ENCODE measurements at places on chromosomes 12 and 14.

DNA sequence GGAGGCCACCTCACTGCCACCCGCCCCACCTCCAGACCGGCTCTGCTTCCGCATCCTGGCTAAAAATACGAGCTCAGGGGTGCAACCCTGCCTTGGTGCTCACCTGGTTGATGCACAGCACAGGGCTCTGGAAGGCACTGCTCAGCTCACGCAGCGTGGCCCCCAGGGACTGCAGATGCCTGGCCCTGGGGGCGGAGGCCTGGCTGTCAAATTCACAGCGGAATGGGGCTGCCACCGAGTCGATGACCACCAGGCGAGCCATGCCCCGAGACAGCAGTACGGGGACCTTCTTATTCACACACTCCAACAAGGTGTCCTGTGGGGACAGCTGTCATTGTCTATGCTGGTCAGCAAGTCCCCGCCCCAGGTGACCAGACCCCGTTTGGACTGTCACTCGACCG is 16.0 kb downstream of the XRCC3 start:
- DNase-seq, result no peak

- no peak for DNase-seq
Observed at GRCh38 chr12:69630191-69630590, 19.5 kb upstream of the LRRC10 start.

DNA sequence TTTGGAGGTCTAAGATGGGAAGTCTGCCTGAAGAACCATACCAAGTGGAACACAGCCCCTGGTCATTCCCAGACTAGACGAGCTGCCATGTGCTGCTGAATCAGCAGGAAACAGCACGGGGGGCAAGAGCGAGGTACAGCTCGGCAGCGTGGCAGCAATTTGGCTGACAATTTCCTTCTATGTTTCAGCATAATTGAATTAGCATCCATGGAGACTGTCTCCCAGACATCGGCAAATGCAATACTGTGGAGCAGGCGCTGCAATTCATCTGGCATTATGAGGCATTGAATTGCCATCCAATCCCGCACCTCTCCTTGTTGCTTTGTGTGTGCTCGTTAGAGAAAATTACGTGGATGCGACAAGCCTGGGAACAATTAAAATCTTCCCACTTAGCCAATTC is 46.0 kb upstream of the CCDC60 start:
- no peak for DNase-seq

DNA sequence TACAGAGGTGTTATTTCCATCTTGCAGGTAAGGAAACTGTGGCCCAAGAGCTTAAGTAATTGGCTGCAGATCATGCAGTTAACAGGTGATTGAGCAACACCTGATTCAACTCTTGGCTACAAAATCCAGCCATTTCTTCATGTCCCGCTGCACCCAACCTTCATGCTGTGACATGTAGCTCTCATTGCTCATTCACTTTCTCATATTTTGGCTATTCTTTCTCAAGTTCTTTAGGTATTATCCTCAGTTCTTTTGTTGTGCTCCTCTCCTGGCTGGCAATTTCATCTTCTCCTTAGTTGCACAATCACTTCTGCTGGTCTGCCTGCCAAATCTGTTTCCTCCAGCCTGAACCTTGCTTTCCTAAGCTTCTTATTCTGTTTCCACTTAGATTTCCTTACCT is 300.8 kb downstream of the SSPN start:
- DNase-seq, result no peak

DNA sequence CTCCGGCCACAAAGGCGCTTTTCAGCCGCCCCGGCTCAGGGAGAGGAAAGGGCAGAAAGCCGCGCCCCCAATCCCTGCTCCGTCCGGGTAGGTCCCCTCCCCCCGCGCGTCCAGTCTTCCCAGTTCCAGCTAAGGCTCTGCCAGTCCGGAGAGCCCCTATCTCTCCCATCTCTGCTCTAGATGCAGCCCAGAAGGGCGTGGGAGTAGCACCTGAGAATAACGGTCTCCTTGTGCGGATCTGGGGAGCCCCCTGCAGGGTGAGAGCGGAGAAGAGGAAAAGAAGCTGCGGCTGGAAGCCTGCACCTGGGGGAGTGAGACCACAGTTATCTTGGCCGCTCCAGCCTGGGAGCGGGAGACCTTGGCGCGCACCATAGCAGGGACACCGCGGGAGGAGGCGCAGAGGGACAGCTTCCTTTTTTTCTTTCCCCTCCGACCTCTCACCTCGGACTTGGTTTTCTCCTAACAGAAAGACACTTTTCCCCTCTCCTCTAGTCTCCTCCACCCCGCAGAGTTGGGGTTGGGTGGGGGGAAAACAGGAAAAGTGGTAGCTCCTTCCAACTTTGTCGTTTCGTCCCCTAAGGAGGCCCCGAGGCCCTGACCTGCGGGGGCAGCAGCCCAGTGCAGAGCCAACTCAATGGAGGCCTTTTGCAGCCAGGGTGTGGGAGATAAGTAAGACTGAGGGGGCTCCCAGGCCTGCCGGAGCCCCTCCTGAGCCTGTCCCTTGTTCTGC is 2.4 kb downstream of the DHH start:
- DNase-seq, result peak; percentile 35

DNA sequence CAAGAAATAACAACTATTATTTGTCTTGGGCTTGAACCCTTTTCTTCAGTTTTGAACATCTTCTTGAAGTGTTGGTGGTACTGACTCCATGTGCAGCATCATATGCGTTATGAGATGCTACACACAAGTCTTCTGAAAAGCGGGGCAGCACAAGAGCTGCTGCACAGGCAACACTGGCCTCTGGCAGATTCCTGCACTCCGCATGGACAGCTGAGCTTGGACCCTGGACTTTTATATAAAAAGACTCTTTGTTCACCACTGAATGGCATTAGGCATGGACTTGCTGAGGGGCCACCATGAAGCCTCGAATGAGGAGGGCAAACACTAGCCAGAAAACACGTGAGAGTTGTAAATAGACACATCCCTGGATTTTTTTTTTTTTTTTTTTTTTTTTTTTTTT is 210.8 kb upstream of the NPAS3 start:
- no peak for DNase-seq

DNA sequence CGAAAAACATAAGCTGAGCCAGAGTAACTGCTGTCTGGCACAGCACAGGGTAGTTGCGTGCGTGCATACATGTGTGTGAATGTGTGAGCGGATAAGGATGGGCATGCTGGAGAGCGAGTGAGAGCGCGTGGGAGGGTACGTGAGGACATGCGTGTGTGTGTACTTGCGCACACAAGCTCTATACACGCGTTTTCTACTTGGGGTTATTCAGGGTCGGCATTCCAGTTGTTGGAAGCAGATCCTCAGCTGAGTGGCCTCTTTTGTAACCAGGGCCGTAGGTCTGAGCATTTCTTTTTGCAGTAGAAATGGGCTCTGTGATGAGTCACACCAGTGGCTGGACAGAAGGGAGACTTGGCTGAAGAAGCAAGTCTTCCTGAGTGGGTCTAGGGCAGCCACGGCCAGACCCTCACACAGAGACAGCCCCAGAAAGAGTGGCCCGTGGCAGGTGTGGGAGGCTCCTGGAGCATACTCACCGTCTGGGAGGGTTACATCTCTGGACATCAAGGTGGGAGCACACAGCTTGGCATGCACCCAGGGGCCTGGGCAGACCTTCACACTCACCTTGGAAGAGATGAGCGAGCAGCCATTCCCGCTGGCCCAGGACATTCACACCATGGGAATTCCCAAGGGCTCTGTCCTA is 78.0 kb downstream of the LRRC74A start:
- DNase-seq, result peak; percentile 82

GRCh38 chr14:99286761-99287160 is 14.8 kb upstream of the BCL11B start:
- no peak for DNase-seq

- DNase-seq, result no peak
Observed at GRCh38 chr12:120581998-120582397, 796 bp upstream of the POP5 start.

GRCh38 chr12:45626965-45627364 is 102.5 kb upstream of the ARID2 start:
- DNase-seq, result no peak
